Stimulated activated memory B cell treated with anti-CD40 and anti-IgM and Interleukin-4, amounts not matched to agents 10 μg/mL and 1 μg/mL and 100 μg/mL, for 72 hours (primary cell): ENCODE measurements at places on chromosomes 7 and 10.

DNA sequence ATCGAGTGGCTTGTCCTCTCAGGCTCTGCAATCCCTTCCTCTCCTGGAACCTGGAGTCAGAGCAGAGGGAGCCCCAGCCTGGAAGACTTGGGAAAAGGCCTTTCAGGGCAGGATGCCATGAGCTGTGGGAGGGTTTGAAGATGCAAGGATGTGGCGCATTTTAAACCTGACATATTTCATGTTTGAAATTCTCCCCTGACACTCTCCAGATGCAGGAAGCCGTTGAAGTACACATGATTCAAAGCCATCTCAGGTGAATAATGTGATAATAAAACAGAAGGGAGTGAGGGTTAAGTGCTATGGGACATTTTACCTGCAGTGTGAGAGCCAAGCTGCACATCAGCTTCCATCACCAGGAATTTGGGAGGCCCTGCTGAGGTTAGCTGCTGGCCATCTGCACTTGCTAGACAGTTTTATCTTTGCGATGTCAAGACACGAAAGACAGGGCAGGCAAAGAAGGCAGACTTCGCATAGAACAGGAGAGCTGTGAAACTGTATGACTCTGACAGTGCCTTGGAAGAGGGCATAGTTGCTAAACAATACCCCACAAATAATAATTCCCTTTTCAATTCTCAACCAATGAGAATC lies 159.1 kb upstream of the GDF10 start:
- ATAC-seq, result no peak

DNA sequence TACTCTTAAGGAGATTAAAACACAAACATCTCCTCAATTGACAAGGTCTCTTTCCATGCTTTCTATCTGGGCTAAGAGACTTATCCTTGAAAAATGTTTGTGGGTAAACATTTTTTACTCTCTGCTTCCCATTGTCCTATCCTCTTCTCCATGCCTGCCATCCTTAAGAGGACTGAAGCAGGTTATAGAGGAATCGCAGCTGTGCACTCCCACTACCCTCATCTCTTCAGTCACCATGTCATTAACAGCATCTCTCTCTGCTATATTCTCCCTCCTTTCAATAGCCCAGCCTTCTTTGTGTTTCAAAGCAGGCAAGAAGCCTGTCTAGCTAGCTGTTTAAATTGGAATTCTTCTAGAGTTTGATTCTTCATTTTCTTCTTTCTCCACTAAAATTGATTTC lies 22.6 kb downstream of the COL1A2 start:
- ATAC-seq, result no peak

GRCh38 chr7:82677493-82677892 lies 233.9 kb upstream of the CACNA2D1 start:
- no peak for ATAC-seq

DNA sequence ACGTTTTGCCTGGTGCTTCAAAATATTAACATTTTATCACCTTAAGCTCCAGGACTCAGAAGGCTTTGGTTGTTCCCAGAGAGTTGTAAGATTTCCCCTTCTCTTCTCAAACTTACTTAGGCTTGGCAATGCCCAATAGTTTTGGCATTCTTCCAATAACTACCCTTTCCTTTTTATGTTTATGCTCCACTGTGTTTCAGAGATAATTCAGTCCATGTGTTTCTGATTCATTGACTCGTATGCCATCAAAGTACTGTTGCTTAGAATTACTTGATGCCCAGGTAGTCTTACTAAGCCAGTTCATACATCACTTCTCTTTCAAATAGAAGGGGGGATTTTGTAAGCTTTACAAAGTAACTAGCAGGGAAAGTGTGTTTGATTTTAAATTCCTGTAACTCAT lies 66.6 kb downstream of the AGMO start:
- ATAC-seq, result no peak

DNA sequence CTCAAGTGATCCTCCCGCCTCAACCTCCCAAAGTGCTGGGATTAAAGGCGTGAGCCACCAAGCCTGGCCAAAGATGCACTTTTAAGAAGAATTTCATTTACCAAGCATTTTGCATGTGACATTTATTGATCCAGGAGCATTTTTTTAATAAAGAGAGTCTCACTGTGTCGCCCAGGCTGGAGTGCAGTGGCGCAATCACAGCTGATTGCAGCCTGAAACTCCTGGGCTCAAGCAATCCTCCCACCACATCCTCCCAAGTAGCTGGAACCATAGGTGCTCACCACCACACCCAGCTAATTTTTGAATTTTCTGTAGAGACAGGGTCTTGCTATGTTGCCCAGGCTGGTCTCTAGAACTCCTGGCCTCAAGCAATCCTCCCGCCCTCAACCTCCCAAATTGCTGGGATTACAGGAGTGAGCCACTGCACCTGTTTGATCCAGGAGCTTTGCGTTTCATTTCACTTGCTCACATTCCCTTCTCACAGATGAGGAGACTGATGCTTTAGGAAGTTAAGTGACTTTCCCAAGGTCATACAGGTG lies 4.4 kb upstream of the TBL2 start:
- ATAC-seq, result no peak

DNA sequence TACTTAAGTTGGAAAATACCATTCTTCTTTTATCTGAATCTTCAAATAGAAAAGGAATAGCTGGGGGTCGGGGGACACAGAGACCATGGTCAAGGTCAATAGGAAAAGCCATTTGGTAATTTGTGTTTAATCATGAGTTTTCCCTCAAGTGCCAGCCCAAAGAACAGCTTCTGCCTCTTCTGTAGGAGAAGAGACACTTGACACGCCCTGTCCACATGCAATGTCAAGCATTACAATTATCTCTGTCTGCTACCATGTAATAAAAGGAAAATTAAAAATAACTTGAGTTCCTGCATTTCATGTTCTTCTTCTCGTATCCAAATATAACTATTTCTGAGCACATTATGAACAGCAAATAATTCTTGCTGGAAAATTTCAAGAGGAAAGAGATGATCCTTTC lies 241.7 kb downstream of the IPMK start:
- ATAC-seq, result no peak

DNA sequence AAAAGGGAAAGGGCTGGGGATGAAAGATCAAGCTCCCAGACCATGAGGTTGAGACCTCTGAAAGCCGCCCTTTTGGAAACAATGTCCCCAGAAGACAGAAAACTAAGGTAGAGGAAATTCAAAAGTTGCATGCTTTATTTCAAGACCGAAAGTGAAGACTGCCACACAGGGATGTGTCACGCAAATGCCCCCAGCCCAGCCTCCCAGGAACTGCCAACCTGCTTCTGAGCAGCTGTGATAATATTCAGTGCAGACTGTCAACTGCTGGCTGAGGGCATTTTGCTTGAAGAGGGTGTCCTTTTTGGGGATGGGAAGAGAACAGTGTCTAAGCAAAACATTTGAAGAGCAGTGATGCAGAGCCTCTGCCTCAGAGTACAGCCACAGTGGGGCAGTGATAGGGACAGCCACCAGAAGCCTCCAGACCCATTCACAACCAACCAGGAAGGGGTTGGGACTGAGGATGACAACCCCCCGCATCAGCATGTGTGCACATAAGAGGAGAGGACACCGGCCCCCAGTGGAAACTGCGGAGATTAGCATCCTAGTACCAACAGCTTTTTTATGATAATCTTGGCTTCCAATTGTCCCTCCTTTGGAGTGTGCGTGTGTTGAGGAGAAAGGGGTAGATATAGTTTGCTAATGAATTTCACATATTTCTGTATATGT lies 34.7 kb upstream of the NFE2L3 start:
- ATAC-seq, result peak; percentile 31

DNA sequence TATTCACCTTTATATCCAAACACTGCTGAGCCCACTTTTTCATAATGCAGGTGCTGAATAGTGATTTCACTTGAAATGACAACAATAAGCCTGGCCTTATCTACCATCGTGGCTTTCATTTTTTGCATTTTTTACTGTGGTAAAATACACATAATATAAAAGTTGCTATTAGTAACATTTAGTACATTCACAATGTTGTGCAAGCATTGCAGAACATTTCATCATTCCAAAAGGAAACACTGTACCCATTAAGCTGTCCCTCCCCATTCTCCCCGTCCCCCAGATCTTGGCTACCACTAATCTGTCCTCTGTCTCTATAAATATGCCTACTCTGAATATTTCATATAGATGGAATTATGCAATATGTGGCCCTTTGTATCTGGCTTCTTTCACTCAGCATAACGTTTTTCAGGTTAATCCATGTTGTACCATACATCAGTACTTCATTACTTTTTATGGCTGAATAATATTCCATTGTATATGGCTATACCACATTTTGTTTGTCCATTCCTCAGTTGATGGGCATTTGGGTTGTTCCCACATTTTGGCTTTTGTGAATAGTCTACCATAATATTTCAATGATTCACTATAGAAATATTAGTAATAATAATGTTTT lies 68.5 kb upstream of the ARID5B start:
- no peak for ATAC-seq

DNA sequence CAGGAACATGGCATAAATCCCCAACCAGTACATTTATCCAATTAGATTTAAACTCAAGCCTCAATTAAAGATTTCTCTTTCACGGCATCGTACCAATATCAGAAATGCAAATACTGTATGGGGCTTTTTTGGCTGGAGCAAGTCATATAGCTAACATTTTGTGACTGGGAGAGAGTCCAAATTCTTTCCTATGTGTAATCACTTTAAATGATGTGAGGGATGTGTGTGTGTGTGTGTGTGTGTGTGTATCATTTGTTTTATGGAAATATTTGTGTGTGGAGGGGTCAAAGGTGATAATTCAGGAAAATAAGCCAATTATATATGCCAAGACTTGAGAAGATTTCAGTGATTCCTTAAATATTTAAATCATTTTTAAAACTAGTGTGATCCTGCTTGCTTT lies 196.6 kb downstream of the TRIL start:
- ATAC-seq, result no peak

DNA sequence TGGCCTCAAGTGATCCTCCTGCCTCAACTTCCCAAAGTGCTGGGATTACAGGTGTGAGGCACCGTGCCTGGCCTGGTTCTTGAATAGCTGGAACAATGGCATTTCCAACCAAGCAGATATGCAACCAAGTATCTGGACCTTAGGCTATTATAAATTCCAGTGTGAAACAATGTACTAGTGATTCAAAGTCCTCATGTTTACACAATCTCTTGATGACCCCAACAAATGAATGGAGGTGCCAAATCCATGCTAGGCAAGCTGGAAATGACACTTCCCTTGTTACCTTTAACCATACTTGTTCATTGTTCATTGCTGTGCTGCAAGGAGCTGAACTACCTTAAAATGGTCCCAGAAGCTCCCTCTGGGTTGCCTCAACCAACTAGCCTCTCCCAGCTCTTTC lies 282.2 kb upstream of the KLF14 start:
- no peak for ATAC-seq

DNA sequence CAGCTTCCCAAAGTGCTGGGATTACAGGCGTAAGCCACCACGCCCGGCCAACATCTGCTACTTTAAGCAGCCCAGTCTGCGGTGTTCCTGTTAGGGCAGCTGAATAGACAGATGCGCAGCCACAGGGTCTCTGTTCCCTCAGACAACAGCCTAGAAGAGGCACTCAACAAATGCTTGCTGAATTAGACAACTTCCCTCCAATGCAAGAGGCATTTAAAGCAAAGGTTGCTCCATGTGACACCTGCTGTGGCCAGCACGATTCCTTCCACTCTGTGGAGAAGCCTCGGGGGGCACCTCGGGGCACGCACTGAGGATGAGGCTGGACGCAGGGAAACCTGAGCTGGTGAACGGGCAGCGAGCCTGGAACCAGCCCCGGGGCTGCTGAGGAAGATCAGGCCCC lies 237.8 kb downstream of the MAD1L1 start:
- ATAC-seq, result no peak

- no peak for ATAC-seq
Observed at GRCh38 chr7:66189695-66190503, 15.2 kb upstream of the TPST1 start.

- no peak for ATAC-seq
Observed at GRCh38 chr7:48454750-48455192, 283.5 kb downstream of the ABCA13 start.

GRCh38 chr10:54797636-54798321 lies 3.3 kb downstream of the PCDH15 start:
- no peak for ATAC-seq

DNA sequence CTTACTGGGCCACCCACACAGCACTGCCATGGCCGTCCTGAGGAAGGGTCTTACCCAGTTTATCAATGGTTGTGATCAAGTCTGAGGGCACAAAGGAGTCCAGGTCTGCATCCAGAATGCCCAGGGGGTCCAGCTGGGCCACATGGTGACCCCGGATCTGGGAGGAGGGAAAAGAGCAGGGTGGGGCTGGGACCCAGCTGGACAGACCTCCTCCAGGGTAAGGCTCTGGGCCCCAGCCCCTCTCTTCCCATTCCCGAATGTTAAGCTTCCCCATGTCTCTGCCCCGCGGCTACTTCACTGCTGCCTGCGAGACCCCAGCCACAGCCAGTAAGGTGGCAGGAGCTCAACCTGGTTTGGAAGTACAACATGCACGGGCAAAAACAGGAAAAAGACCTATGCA lies 9.5 kb downstream of the OGDHL start:
- ATAC-seq, result no peak

- peak; percentile 62 for ATAC-seq
Observed at GRCh38 chr10:102322914-102323313, 72.6 kb upstream of the NFKB2 start.

DNA sequence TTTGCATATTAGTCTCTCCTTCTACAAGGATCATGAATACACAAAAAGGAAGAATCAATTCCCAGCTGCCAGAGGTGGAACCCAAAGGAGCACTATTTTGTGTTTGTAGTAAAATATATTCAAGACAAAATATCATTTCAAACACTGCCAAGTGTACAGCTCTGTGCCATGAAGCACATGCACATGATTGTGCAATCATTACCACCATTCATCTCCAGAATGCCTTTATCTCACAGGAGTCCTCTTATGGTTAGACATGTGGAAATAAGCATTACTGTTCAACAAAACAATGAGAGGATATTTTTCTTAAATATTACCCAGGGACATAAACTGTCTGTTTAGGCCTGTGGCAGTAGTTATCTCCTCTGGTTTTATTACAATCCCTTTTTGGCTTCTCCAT lies 151.4 kb upstream of the PPP1R3A start:
- ATAC-seq, result no peak

GRCh38 chr7:140831724-140832123 lies 93.0 kb downstream of the BRAF start:
- ATAC-seq, result no peak

GRCh38 chr7:27116962-27117886 lies 13.3 kb downstream of the HOXA4 start:
- no peak for ATAC-seq

- ATAC-seq, result no peak
Observed at GRCh38 chr7:8251195-8251594, 10.8 kb downstream of the ICA1 start.
